ENCODE measurements at places on chromosomes 6 and 20.

GRCh38 chr6:128494440-128494839 is 26.0 kb downstream of the PTPRK start:
- DNase-seq = no peak

DNA sequence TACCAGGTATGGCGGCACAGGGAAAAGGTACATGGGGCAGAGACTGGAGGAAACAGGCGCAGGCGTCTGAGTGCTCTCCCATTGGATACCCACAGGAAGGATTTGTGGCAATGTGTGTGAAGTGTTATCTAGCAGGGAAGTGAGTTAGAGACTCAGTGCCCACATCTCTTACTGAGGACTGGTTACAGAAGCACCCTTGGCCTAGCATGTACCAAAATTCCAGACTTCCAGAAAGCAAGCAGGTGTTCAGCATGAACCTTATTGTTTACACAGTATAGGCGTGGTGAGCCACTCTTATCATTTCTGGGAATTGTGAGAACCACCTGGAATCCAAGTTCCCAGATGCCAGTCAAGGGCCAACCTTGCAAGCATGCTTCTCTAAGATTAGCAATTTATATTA is 14.2 kb downstream of the MANBAL start:
- no peak for DNase-seq

DNA sequence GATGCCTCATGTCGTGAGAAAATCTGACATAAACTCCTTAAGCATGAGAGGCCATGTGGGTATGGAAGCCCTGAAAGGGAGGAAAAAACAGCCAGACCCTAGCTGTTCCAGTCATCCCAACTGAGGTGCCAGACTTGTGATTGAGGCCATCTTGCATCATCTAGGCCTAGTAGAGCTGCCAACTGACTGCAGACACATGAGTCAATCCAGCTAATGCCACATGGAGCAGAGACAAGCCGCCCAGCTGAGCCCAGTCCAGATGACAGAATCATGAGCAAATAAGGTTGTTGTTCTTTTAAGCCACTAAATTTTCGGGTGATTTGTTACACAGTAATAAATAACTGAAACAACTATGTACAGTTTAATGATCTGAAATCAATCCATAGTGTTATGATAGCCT is 680.9 kb downstream of the MAFB start:
- DNase-seq = no peak

GRCh38 chr6:154378518-154378917 is 21.9 kb upstream of the IPCEF1 start:
- DNase-seq = no peak

- DNase-seq = no peak
Measured at GRCh38 chr20:31836853-31837608, 8.4 kb downstream of the FOXS1 start.

DNA sequence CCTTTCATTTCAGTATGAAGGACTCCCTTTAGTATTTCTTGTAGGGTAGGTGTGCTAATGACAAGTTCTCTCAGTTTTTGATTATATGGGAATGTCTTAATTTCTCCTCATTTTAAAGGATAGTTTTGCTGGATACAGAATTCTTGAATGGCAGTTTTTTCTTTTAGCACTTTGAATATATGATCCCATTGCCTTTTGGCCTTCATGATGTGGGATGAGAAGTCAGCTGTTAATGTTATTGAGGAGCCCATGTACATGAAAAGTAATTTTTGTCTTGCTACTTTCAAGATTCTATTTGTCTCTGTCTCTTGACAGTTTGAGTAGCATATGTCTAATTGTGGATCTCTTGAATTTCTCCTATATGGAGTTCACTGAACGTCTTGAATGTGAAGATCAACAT is 30.9 kb downstream of the RSPH3 start:
- no peak for DNase-seq

GRCh38 chr6:119979862-119980261 is 630.3 kb upstream of the MAN1A1 start:
- no peak for DNase-seq

GRCh38 chr6:111367393-111368088 is 115.5 kb downstream of the REV3L start:
- no peak for DNase-seq

DNA sequence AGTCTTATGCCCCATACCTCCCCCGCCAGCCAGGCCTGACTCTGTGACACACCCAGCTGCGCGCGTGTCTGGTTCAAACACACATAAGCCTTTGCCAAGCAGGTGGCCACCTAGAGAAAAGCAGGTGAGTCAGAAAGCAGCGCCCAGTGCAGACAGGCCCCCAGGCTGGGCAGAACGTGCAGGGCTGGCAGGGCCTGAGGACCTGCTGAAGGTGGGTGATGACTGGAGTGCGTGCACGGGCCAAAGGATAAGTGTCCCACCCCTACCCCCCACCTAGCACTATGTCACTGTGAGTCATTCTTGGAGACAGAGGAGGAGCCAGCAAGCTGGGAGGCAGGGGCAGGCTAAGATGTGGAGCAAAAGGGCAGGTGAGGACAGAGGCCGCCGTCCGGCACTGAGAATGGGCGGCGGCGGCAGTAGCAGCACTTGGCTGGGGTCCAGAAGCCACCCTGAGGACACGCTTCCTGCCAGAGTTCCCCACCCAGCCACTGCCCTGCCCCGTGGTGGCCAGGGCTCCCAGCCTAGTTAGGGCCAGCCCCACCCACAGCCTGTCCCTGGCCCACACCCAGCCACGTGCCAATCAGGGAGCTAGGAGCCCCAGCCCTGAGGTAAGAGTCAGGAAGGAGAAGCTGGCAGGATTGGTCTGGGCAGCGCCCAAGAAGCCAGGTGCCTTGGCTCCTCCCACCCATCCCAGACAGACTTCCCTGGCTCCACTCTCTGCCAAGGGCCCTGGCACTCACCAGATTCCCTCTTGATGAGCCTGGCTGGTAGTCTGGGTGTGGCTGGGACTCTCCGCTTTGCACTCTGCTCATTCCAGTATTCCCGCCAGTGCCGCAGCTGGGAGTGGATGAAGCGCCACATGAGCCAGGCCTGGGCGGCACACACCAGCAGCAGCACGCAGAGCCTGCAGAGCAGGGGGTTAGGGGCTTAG is 72.7 kb downstream of the TRAM2 start:
- DNase-seq = no peak

All from right renal pelvis (tissue), 4 donors.